ENCODE measurements at places on chromosomes 2 and 18.

- no peak for DNase-seq
Observed at GRCh38 chr2:111204706-111205105, 84.0 kb downstream of the BCL2L11 start.

- DNase-seq = no peak
Observed at GRCh38 chr2:31150120-31150670, 12.0 kb upstream of the GALNT14 start.

GRCh38 chr2:226086190-226086589, 686.7 kb downstream of the NYAP2 start:
- no peak for DNase-seq

GRCh38 chr2:234334756-234335155, 162.1 kb downstream of the ARL4C start:
- no peak for DNase-seq

DNA sequence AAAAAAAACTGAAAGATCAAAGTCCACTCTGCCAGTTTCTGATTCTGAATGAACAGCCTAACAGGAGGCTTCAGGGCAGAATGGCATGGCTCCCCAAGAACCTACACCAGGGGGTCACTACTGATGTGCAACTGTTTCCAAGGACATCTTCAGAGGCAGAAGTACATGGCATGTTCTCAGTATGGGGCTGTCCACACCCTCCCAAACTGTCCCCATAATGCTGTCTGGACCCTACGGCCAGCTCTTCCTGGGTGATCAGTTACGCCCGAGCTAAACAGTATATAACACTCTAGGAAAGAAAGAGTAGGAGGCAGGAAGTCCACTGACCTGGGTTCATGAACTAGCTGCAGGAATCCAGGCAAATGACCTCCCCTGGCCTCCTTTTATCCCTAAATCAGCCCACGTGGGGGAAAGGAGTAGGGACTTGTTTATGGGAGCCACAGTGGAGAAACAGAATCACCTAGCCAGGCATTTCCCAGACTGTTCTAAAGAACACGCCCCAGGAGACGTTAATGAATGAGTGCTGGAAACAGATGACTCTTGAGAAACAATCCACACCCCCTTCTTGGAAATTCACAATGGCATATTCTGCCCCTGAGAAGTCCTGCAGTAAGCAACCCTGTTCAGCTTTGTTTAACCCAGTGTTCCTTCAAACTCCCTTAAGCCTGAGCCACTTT, 2.5 kb downstream of the TMBIM1 start:
- no peak for DNase-seq

DNA sequence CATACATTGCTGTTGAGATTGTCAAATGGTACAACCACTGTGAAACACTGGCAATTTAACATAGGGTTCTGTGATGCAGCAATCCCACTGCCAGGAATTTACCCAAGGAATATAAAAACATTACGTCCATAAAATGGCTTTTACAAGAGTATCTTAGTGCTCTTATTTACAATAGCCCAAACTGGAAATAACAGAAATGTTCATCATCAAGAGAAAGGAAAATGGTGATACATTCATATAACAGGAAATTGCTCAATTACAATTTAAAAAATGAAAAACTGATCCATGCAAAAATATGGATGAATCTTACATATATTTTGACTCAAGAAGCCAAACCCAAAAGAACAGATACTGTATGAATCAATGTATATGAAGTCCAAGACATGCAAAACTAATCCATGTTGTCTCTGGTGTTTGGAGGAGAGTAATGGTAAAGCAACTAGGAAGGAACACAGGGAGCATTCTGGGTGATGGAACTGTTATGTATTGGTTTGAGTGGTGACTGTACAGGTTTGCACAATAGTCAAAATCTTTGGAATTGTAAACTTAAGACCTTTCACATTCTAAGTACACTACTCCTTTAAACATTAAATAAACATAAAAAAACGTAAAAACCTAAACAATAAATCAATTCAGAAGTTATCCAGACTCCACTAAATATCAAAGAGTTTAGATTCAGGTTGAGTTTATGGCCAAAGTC, 104.8 kb upstream of the WDR75 start:
- DNase-seq = peak; percentile 61

DNA sequence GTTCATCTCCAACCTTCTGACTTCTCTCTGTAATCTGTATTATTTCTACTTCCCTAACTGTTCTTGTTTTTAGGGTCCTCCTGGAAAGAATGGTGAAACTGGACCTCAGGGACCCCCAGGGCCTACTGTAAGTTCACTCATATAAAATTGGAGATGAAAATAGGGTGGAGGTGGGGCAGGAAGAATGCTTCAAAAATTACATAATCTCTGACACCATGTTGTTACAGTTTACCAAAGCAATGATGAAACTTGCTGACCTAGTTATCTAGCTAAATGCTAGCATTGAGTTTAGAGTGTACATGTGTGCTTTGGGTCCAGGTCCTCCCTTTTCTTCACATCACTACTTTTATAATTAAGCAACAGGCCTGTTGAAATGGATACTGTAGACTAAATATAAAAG, 23.1 kb downstream of the COL3A1 start:
- DNase-seq = no peak
